NCI-H1092 (cell line): ENCODE measurements at places on chromosomes 6 and 20.

DNA sequence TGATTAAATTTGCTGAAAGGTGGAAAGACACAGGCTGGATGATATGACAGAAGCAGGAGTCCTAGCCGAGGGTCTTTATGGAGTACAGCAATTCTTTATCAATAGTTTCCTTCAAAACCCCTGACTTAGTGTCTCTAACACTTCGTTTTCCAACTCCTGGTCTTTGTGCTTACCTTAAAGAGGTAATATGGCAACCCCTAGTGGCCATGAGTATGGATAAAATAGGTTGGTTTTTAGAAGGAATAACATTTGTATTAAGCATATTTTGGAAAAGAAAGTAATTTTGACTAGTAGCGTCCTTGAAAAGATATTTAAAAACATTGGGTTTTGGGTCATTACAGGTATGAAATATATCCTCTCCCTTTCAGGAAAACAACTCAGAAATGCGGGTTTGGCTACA, 51.9 kb downstream of the VGLL2 start:
- DNase-seq: no peak

DNA sequence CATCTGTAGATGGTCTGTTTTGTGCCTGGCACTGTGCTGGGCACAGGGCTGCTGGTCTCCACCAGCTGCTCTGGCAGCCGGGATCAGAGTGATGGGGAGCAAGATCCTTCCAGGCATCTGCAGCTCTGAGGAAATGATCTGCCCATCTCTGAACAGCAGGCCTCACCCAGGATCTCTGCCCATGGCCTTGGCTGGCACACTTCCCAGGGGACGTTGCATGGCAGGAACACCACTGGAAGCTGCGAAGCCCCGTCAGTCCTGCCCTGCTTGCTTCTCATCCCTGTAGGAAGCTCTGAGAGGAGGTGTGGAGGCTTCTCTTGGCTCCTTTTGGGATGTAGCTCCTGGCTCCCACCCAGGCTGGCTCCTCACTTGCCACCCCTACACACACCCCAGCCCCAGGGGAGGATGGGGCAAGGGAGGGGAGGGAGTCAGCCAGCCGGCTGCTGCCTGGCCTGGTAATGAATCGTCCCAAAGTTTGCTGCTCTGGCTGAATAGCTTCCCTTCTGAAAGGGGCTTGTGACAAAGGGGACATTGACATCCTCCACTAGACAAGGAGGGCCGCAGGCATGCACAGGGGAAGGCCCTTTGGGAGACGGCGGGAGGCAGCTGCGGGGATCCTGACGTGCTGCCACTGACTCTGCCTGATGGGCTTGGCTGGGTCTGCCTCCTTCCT, 108.9 kb downstream of the VEGFA start:
- DNase-seq: peak; percentile 31

DNA sequence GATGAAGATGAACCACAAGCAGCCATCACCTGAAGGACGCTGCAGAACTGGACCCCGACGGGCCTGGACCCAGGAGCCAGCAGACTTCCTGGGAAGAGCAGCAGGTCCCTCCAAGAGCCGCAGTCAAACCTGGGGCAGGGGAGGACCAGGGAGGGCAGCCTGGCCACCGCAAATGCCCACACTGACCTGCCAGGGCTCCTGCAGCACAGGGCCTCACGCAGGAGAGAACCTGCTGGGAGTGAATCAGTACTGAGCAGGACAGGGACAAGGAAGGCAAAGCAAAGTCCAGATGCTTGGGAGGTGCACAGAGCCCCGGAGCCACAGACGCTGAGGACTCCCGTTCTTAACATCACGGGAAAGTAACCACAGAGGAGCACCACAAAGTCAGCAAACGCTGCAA, 75.2 kb downstream of the TAF4 start:
- no peak for DNase-seq

- DNase-seq: no peak
These were observed 4.9 kb downstream of the CLIC5 start for GRCh38 chr6:46010771-46011170.

- no peak for DNase-seq
These were observed 492.5 kb upstream of the MANEA start for GRCh38 chr6:95084867-95085266.

DNA sequence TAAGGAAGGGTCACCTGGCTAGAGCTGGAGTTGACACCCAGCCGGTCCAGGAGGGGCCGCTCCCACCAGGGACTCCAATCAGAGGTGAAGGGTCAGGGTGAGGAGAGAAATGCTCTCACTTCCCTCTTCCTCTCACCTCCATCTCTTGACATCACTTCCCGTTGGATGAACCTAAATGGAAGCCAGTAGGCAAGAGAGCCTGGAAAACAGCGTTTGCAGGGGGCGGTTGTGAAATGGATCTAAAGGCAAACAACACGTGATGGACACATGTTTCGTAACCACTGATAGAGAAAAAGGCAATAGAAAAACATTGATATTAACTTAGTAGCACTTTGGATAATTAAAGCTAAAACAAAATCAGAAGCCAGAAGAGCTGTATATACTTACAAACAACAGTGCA, 105.6 kb upstream of the FOXA2 start:
- DNase-seq: no peak

DNA sequence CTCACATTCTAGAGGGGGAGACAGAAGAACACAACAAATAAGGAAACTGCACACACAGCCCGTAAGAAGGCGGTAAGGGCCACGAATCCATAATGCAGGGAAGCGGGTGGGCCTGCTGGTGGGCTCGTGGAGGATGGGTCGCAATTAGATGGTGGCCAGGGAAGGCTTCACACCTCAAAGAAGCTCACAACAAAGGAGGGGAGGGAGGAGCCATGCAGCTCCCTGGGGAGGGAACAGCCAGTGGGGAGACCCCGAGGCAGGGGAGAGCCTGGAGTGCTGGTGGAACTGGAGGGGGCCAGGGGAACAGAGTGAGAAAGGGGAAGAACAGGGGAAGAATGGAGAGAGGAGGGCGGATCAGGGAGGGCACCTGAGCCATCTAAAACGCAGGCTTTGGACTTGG, 13.4 kb downstream of the SRC start:
- DNase-seq: no peak

GRCh38 chr6:62775427-62776022, 435.7 kb upstream of the FKBP1C start:
- no peak for DNase-seq
